ENCODE measurements at places on chromosomes 2 and 18.

DNA sequence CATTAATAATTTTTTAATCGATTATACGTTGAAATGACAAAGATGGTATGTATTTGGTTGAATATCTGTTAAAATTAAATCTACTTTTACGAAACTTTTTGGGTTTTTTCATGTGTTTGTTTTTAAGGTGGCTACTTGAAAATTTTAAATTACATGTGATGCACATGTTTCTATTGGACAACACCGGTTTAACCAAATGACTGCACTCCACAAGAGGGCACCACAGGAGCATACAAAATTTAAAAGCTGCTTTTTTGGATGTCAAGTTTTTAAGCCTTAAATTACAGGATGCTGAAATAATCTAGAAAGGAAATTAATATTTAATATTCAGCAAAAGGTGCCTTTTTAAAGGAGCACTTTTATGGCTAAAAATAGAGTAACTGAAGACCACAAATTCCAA lies 98.7 kb downstream of the ACVR1 start:
- no peaks in the 10 kb centered on the region for H3K36me3 ChIP-seq
- no peaks in the 10 kb centered on the region for H3K27me3 ChIP-seq
- peak; percentile 42 for DNase-seq

DNA sequence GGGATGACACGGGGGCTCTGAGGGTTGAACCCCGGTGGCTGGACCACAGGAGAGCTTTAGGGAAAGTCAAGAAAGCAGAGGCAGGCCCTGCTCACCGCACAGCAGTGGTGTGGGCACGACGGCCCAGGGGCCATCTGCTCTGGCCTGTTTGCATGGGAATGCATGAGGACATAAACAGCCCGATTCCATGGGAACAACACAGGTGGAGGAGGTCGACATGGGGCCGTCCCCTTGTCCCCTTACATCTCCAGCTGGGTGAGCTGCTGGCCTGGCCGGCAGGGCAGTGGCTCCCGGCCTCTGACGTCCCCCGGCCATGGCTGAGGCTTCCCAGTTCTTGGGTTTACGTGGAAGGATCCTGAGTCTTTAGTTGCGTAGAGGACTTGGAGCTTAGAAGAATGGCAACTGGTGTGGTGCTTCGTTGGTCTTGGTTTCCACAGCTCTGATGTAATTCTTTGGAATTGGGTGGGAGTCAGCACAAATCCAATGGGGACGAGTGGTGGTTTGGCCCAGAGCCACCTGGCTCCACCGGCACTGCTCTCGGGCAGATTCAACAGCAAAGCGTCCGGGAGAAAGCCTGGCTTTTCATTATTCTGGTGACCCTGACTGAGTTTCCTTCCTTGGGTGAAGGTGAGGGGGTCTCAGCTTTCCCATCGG lies 98.3 kb upstream of the HDAC4 start:
- no peak overlapping the region for H3K27ac ChIP-seq
- no peaks in the 10 kb centered on the region for H3K36me3 ChIP-seq
- H3K4me1 ChIP-seq, result no peaks in the 10 kb centered on the region
- H3K4me3 ChIP-seq, result no peak overlapping the region

DNA sequence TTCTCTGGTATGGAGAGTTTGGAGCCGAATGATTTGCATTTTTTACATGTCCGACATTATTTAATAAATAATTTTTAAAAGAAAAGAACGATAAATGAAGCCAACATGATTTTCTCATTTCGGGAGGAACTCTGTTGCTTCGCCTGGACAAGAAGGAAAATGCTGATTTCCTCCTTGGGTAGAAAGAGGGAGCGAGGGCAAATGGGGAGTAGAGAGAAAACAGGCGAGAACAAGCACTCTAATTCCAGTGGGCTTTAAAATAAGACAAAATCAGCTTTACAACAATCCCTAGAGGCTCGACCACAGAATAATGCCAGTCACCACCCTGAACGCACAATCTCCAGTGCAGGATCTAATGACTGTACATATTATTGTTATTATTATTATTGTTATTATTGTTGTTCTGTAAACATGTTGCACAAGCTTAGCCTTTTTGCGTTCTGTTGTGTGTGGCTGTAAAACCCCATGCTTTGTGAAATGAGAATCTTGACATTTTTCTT lies 3.7 kb downstream of the DLX1 start:
- H3K4me3 ChIP-seq, result no peak overlapping the region
- no peak overlapping the region for H3K27ac ChIP-seq
- H3K27me3 ChIP-seq, result peaks cover 96% of the 10 kb centered on the region
- H3K4me1 ChIP-seq, result peaks cover 36% of the 10 kb centered on the region
- H3K36me3 ChIP-seq, result no peaks in the 10 kb centered on the region

- H3K36me3 ChIP-seq, result no peaks in the 10 kb centered on the region
- DNase-seq, result peak; percentile 22
- no peaks in the 10 kb centered on the region for H3K4me1 ChIP-seq
- no peak overlapping the region for H3K27ac ChIP-seq
- no peaks in the 10 kb centered on the region for H3K27me3 ChIP-seq
- no peak overlapping the region for H3K4me3 ChIP-seq
Measured at GRCh38 chr2:162840598-162841246, 2.2 kb upstream of the KCNH7 start.

GRCh38 chr18:59359576-59359952 lies 499 bp upstream of the LMAN1 start:
- H3K4me1 ChIP-seq, result peaks cover 20% of the 10 kb centered on the region
- DNase-seq, result no peak
- H3K27ac ChIP-seq, result peak overlapping the region; percentile 86
- H3K27me3 ChIP-seq, result no peaks in the 10 kb centered on the region
- no peaks in the 10 kb centered on the region for H3K36me3 ChIP-seq

DNA sequence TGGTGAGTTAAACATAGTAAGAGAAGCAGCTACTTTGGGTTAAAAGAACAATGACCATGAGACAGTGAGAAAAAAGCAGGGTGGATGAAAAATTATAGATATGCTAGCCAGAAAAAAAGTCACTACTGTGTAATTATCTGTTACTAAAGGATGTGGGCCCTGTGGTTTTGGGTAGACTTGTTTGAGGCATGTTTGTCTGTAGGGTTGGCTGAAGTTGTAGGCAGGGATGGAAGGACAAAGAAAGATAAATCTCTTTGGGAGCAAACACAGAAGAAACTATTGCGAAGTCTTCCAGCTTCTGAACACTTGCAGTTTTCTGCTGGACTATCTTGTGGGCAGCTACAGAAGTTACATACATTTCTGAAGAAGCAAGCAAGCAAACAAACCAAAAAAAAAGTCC lies 28.2 kb downstream of the RND3 start:
- no peak overlapping the region for H3K4me3 ChIP-seq
- H3K4me1 ChIP-seq, result no peaks in the 10 kb centered on the region
- H3K36me3 ChIP-seq, result no peaks in the 10 kb centered on the region
- H3K27ac ChIP-seq, result no peak overlapping the region
- no peaks in the 10 kb centered on the region for H3K27me3 ChIP-seq

GRCh38 chr18:47748847-47749599 lies 181.4 kb downstream of the SMAD2 start:
- H3K4me1 ChIP-seq, result peaks cover 6% of the 10 kb centered on the region
- peaks cover 8% of the 10 kb centered on the region for H3K27me3 ChIP-seq
- H3K36me3 ChIP-seq, result no peaks in the 10 kb centered on the region

GRCh38 chr2:43540021-43540779 lies 55.6 kb downstream of the THADA start:
- H3K27me3 ChIP-seq, result no peaks in the 10 kb centered on the region
- DNase-seq, result no peak
- peaks cover 4% of the 10 kb centered on the region for H3K36me3 ChIP-seq
- H3K4me3 ChIP-seq, result no peak overlapping the region
- no peak overlapping the region for H3K27ac ChIP-seq

GRCh38 chr2:61178603-61179545 lies 16.9 kb downstream of the C2orf74 start:
- H3K36me3 ChIP-seq, result peaks cover 8% of the 10 kb centered on the region
- DNase-seq, result no peak
- peaks cover 27% of the 10 kb centered on the region for H3K4me1 ChIP-seq

DNA sequence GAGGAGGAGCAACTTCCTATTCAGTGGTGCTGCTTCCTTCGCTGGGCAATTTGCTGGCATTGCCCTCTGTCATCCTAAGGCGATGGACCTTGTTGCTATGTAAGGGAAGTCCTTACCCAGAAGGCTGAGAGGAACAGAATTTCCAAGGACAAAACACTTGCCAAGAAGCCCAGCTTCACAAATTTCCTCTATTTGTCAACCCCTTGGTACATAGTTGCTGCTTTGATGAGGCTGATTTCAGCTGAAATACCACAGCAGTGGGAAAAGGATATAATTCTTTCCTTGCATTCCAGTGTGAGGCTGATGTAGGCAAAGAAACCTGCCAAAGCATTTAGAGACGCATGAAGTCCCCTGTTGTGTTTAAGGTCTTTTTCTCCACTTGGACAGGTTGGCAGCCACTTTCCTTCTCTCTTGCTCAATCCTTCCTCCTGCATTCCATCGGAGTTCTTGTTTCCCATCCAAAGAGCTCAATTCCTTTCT lies 16.4 kb upstream of the ST3GAL5 start:
- no peak overlapping the region for H3K4me3 ChIP-seq
- H3K27me3 ChIP-seq, result no peaks in the 10 kb centered on the region
- no peak for DNase-seq
- no peak overlapping the region for H3K27ac ChIP-seq

DNA sequence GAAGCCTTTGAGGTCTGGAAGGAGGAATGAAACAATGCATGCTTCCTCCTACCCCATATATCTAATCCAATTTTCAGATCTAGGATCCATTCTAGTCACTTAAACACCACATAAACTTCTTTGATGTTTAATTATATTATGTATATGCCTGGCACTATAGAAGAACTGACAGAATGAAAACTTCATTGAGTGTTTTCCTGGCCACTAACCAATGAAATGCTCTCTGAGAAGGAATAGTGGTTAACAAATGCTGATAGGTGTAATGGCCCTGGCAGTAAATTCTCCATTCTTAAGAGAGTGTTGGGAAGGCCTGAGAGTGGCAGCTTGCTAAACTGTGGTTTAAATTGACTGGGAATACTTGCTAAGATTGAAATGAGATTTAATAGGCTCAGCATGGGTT lies 710.0 kb downstream of the LRRTM4 start:
- no peak overlapping the region for H3K4me3 ChIP-seq
- H3K36me3 ChIP-seq, result no peaks in the 10 kb centered on the region
- H3K27me3 ChIP-seq, result no peaks in the 10 kb centered on the region
- H3K4me1 ChIP-seq, result no peaks in the 10 kb centered on the region
- DNase-seq, result no peak

DNA sequence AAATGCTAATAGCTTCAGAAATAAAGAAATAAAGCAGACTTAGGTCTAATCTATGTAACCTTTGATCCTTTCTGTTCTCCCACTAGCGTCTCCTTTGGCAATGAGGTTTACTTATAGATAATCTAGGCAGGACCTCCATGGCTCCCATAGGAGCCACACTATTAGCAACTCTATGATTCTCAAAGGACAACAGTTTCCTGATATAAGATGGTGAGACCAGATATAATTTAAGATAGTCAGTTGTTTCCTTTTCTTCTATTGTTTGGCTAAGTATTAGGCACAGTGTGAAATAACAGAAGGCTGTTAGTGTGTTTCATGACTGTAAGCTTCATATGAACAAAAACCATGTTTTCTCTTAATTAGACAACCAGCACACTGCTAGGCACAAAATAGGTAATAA lies 58.7 kb upstream of the SCN9A start:
- no peak overlapping the region for H3K4me3 ChIP-seq
- H3K27me3 ChIP-seq, result no peaks in the 10 kb centered on the region
- no peak overlapping the region for H3K27ac ChIP-seq
- DNase-seq, result no peak
- H3K4me1 ChIP-seq, result no peaks in the 10 kb centered on the region

GRCh38 chr2:16105669-16106281 lies 165.4 kb downstream of the MYCN start:
- no peaks in the 10 kb centered on the region for H3K4me1 ChIP-seq
- no peak overlapping the region for H3K27ac ChIP-seq
- no peak for DNase-seq

- no peak overlapping the region for H3K27ac ChIP-seq
- H3K36me3 ChIP-seq, result no peaks in the 10 kb centered on the region
- H3K27me3 ChIP-seq, result no peaks in the 10 kb centered on the region
- no peak for DNase-seq
Measured at GRCh38 chr18:46289463-46289862, 185.3 kb downstream of the HAUS1 start.

- H3K27me3 ChIP-seq, result no peaks in the 10 kb centered on the region
- no peak overlapping the region for H3K27ac ChIP-seq
- no peak for DNase-seq
- no peak overlapping the region for H3K4me3 ChIP-seq
Measured at GRCh38 chr2:158015428-158016076, 86.1 kb upstream of the UPP2 start.

- no peak overlapping the region for H3K27ac ChIP-seq
- H3K27me3 ChIP-seq, result peaks cover 31% of the 10 kb centered on the region
- no peak overlapping the region for H3K4me3 ChIP-seq
- peaks cover 24% of the 10 kb centered on the region for H3K4me1 ChIP-seq
- H3K36me3 ChIP-seq, result no peaks in the 10 kb centered on the region
Measured at GRCh38 chr2:218860950-218861381, 1.4 kb downstream of the WNT6 start.

GRCh38 chr2:235752846-235753245 lies 259.0 kb downstream of the AGAP1 start:
- H3K36me3 ChIP-seq, result no peaks in the 10 kb centered on the region
- no peak for DNase-seq
- no peaks in the 10 kb centered on the region for H3K4me1 ChIP-seq
- no peaks in the 10 kb centered on the region for H3K27me3 ChIP-seq
- H3K4me3 ChIP-seq, result no peak overlapping the region
- H3K27ac ChIP-seq, result no peak overlapping the region

DNA sequence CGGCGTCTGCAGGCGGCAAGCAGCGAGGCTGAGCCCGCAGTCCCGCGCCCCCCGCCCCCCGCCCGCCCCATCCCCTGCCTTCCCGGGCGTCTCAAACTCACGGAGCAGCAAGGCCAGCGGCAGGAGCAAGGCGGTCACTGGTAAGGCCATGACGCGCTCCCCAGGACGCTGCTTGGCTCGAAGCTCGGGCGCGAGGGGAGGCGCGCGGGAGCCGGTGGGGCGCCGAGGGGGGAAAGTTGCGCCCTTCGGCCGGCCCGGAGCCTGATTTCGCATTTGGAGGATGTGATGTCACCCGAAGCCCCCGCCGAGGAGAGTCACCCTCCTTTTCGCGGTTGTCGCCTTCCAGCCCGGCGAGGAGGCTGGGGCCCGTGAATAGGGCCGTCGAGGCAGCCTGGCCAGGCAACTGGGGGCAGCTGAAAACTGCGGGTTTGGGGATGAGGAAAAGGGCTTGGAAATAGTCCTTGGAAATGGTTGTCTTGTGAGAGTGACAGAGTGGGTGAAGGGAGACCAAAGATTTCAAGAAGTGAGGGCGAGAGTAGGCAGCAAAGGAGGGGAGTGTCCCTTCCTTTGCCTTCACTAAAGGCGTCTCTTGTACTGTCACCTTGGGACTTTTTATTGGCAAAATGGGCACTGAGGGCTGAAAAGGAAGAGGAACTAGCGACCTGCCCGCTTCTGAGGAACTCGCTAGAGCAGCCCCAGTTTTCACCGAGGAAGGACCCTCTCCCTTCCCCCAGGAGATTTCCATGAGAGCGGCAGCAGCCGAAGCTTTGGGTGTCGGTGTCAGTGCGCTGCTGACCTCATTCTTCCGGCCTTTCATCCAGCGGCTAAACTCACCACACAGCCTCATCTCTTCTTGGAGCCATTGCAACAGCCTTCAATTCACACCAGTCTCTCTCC lies at the start of gene CD8A:
Gene CD8A, minus strand, starts transcription at position 238 of the 897 bp plus-strand sequence. Its CDS starts 88 bp downstream, at position 150.
- H3K4me3 ChIP-seq, result peak within 1 kb of the TSS; percentile 55
- peak; percentile 9 for DNase-seq
- no peak within 1 kb of the TSS for H3K27ac ChIP-seq
- H3K27me3 ChIP-seq, result peaks cover 24% of the 10 kb centered on the region

Data from naive thymus-derived CD4-positive, alpha-beta T cell (primary cell).